ENCODE measurements at places on chromosomes 16 and 17. TPM values are rescaled to one million over a fixed set of nuclear protein-coding genes. Genes with fewer than 3 reads are reported as not detected.

DNA sequence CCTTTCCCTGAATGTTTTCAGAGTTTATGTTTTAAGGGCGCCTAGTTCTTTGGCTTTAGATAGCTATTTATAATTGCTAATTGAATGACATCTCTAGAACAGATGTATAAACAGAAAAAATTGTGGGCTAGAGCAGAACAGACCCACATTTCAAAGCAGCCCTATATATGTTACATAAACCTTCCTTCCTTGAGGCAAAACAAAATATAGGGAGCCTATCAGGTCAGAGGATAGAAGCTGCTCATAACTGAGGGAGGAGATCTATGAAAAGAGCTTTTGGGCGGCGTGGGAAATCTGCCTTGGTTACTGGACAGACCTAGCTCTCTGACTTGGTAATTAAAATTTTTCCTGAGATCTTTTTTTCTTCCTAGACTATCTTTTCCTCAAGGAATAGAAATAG is 68.4 kb downstream of the SPAG9 start:
- H3K27ac ChIP-seq = no peak overlapping the region
- peaks cover 5% of the 10 kb centered on the region for H3K4me1 ChIP-seq
- no peak overlapping the region for H3K4me3 ChIP-seq
- H3K27me3 ChIP-seq = no peaks in the 10 kb centered on the region
- DNase-seq = no peak

- H3K27me3 ChIP-seq = peaks cover 6% of the 10 kb centered on the region
- H3K27ac ChIP-seq = no peak overlapping the region
- H3K4me1 ChIP-seq = no peaks in the 10 kb centered on the region
- H3K36me3 ChIP-seq = no peaks in the 10 kb centered on the region
- H3K4me3 ChIP-seq = no peak overlapping the region
- no peak for DNase-seq
These were observed 87.5 kb upstream of the SDK2 start for GRCh38 chr17:73731733-73732132.

Gene ACSM2A
- not detected for total RNA-seq

DNA sequence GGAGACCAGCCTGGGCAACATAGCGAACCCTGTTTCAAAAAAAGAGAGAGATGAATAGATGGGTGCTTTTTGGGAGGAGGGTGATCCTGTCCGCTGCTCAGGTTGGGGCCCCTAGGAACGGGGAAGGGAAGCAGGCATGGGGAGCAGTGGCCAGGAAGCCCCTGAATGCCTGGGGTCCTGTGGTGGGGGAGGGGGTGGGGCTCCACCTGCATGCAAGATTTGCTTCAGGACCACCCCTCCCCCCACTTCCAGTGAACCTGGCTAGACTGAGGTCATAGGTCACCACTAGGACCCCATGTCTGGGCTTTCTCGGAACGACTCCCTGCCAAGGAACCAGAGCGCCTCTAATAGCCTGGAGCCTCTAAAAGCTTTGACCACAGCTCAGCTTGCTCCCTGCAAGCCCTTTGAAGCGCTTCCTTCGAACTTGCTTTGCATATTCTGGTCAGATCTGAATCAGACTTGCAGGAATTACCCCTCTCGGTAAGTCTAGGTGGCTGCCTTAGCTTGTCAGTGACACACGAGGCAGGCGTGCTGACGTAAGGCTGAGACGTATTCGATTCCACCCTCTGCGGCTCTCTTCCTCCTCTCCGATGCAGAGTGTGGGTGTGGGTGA is 3.7 kb downstream of the SOCS3 start:
- H3K27me3 ChIP-seq = no peaks in the 10 kb centered on the region
- H3K4me1 ChIP-seq = peaks cover 74% of the 10 kb centered on the region
- peak; percentile 81 for DNase-seq

DNA sequence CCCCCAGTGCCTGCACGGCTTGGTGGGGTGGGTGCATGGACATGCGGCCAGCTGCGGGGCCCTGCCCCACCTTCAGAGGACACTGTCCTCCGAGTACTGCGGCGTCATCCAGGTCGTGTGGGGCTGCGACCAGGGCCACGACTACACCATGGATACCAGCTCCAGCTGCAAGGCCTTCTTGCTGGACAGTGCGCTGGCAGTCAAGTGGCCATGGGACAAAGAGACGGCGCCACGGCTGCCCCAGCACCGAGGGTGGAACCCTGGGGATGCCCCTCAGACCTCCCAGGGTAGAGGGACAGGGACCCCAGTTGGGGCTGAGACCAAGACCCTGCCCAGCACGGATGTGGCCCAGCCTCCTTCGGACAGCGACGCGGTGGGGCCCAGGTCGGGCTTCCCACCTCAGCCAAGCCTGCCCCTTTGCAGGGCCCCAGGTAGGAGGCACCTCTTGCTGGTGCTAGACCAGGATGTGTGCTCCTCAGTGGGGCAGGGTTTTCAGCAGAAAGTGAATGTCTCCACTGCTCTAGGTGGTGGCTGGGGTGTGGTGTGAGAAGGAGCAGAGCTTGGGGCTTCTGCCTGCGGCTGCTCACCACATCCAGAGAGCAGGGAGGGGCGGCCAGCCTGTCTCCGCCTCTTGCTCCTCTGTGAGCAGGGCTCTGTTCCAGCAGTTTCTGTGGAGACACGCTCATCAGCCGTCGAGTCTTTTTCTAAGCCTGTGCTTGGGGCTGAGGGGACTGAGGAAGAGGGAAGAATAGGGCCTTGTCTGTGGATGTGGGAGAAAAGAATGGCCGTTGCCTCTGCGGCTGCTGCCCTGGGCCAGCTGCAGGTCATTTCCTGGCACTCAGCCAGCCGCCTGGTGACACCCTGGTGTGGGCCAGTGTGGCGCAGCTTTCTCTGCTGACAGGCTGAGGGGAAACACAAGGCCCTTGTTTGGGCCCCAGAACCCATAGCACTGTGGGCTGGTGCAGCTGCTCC is 2.2 kb downstream of the ZNF276 start:
- no peaks in the 10 kb centered on the region for H3K27me3 ChIP-seq
- H3K4me1 ChIP-seq = peaks cover 31% of the 10 kb centered on the region
- H3K36me3 ChIP-seq = peaks cover 8% of the 10 kb centered on the region
- DNase-seq = peak; percentile 57
- peak overlapping the region; percentile 99 for H3K27ac ChIP-seq

Gene ZPBP2
- not detected for total RNA-seq

DNA sequence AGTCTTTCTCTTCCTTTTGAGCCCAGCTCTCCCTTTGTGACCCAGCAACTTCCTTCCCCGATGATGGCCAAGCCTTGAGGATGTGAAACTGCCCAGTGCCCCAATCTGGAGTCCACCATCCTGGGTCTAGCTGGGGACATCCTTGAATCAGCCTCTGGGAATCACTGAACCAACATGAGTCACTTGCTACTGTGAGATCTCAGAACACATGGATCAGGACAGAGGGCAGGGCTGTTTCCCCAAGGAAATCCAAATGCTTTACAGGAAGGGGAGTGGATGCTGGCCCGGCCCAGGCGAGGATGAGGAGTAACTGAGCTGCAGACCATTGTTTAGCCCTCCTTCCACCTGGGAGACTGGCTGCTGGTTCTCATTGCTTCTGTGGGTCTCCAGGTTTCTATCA is 547.6 kb downstream of the WWOX start:
- H3K36me3 ChIP-seq = no peaks in the 10 kb centered on the region
- H3K4me1 ChIP-seq = no peaks in the 10 kb centered on the region
- no peaks in the 10 kb centered on the region for H3K27me3 ChIP-seq
- H3K27ac ChIP-seq = no peak overlapping the region
- no peak overlapping the region for H3K4me3 ChIP-seq
- no peak for DNase-seq

DNA sequence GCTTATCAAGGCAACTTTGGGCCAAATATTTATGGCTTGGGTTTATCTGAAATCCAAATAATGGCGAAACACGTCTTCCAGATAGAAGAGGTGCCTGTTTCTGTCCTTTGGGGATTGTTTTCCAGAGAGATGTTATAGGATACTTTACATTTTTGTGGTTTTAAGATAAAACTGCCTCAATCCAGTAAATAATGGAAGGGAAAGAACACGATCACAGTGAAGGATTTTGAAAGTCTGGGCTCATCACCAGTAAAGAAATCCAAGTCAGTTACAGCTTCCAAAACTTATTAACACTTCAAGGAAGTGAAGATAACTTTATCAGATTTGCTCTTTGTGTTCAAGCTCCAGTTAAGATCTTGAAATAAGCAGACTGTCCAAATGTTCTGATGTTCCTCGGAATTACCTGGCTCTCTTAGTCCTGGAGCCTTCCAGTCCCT is 30.1 kb downstream of the DNAH2 start:
- no peak for DNase-seq
- no peaks in the 10 kb centered on the region for H3K4me1 ChIP-seq
- H3K27me3 ChIP-seq = no peaks in the 10 kb centered on the region
- H3K4me3 ChIP-seq = no peak overlapping the region
- no peak overlapping the region for H3K27ac ChIP-seq

DNA sequence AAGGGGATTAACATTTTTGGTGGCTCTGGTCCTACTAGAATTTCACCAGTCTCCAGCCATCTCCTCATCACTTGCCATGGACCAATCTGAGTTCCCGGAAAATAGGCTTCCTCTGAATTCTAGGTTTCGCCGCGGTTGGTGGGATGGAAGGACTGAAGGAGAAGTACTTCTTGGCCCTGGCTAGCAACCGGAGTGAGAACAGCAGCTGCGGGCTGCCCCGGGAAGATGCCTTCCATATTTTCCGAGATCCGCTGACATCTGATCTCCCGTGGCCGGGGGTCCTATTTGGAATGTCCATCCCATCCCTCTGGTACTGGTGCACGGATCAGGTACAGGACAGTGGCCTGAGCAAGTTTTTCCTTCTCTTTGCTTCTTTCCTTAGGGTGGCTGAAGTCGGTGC is 45.0 kb downstream of the SLC5A11 start:
- H3K4me3 ChIP-seq = no peak overlapping the region
- H3K4me1 ChIP-seq = no peaks in the 10 kb centered on the region
- no peak overlapping the region for H3K27ac ChIP-seq
- H3K36me3 ChIP-seq = no peaks in the 10 kb centered on the region
- DNase-seq = no peak

DNA sequence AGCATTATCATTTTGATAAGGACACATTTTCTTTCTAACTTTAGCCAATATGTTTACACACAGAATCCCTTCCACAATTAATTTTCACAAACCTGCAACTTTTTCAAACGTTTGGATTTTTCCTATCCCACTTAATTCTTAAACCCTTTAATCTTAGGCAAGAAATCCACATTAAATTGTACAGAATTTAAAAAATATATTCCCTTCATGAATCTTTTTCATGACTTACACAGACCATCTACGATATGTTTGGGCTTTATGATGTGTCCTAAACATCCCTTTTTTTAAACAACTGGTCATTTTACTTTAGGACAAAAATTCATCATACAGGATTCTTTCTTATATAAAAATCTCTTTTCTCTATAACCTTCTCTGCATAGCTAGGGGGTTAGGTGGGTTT is 241.5 kb upstream of the CNTNAP4 start:
- no peaks in the 10 kb centered on the region for H3K36me3 ChIP-seq
- DNase-seq = no peak
- no peaks in the 10 kb centered on the region for H3K4me1 ChIP-seq
- H3K4me3 ChIP-seq = no peak overlapping the region

Gene G6PC1
- 0.68 TPM for total RNA-seq

DNA sequence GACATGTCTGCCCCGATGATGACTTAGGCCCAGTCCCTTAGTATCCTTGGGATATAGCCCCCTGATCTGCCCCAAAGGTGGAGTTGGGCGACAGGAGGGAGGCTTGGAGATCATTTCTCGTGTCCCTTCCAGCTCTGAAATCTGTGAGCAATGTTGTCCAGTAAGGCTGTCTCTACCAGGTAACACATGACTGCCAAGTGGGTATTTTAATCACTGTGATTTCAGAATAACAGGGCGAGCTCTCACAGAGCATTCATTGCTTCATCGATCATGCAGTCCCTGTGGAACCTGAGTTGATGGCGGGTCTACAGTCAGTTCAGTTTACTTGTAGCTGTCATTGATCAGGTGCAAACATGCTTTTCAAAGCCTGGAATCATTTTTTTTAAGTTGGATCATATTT is 39.2 kb downstream of the KSR1 start:
- peak overlapping the region; percentile 83 for H3K27ac ChIP-seq
- DNase-seq = no peak
- H3K27me3 ChIP-seq = no peaks in the 10 kb centered on the region
- peaks cover 21% of the 10 kb centered on the region for H3K4me1 ChIP-seq
- H3K4me3 ChIP-seq = no peak overlapping the region

DNA sequence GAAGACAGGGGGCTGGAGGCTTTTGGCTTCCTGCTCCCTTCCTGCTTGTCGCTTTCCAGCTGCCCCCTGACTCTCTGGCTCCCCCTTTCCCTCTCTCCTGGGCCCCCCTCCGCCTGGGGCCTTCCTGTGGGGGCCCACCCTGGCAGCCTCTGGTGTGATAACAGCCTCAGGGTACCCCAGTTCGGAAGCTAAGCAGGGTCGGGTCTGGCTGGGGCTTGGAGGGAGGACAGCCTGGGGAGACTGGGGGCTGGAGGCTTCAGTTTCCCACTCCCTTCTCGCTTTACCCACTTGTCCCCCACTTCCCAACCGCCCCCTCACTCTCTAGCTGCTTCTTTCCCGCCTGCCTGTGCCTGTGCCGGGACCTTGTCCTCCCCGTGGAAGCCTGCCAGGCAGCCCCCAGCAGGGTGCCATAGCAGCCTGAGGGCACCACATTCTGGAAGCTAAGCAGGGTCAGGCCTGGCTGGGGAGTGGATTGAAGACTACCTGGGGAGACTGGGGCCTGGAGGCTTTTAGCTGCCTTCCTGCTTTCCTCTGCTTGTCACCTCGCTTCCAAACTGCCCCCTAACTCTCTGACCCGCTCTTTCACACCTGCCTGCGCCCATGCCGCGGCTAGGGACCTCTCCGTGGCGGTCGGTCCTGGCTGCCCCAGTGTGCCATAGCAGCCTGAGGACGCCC is 2275.5 kb downstream of the TP53TG3F start:
- no peaks in the 10 kb centered on the region for H3K4me1 ChIP-seq
- DNase-seq = no peak
- no peaks in the 10 kb centered on the region for H3K27me3 ChIP-seq

Gene CREBBP
- total RNA-seq = 96.9 TPM

Gene ATP6V0C
- 237 TPM for total RNA-seq

- no peak overlapping the region for H3K4me3 ChIP-seq
- DNase-seq = no peak
- H3K4me1 ChIP-seq = no peaks in the 10 kb centered on the region
These were observed 368.1 kb downstream of the C16orf95 start for GRCh38 chr16:86949116-86949515.

DNA sequence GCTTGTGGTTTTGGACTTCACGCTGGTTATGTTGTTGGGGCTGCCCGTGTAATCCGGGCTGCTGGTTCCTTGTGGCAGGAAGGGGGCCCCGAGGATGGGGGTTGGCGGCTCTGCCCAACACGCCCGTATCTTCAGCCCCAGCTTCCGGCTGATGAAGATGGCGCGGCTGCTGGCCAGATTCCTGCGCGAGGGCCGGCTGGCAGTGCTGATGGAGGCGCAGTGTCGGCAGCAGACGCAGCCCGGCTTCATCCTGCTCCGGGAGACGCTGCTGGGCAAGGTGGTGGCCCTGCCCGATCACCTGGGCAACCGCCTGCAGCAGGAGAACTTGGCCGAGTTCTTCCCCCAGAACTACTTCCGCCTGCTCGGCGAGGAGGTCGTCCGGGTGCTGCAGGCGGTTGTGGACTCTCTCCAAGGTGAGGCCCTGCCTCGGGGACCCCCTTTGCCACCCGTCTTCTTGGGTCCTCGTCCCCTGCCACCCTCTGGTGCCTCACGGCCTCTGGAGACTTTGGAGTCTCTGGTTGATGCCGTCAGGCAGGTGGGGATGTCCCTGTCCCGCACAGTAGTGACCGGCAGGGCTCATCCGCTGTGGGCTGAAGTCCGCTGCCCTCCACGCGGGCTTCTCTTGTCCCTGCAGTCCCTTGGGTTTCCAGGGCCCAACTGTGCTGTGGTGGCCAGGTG is 2.2 kb downstream of the TELO2 start:
- H3K27me3 ChIP-seq = no peaks in the 10 kb centered on the region
- peaks cover 6% of the 10 kb centered on the region for H3K36me3 ChIP-seq
- H3K27ac ChIP-seq = no peak overlapping the region
- no peak overlapping the region for H3K4me3 ChIP-seq
- H3K4me1 ChIP-seq = peaks cover 18% of the 10 kb centered on the region
- no peak for DNase-seq
